ENCODE measurements at places on chromosomes 13 and 19.

GRCh38 chr13:19345158-19345557 lies 163.5 kb upstream of the TUBA3C start:
- DNase-seq = no peak

- no peak for DNase-seq
These were observed 65.2 kb downstream of the GGACT start for GRCh38 chr13:100523411-100523810.

DNA sequence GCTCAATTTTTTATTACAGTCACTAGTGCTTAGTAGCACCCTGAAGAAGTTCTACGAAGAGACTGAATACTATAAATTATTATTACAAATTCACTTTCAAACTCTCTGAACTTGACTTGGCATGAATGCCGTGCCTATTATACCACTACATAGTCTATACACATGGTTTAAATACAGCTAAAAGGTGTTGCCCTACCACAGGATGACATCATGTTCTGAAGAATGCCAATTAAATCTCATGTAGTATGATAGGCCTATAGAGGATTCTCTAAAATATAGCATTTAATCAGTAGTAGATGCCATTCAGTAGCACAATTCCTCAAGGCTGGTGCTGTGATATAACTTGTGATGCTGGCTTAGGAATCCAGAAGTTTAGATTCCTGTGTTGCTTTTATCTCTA lies 16.7 kb upstream of the POSTN start:
- DNase-seq = no peak

- no peak for DNase-seq
These were observed 43.0 kb upstream of the HNRNPA1L2 start for GRCh38 chr13:52599037-52599847.
